ENCODE measurements at places on chromosomes 1 and 21.
A peak's percentile ranks its signal among the peaks of the same experiment; 100 is the strongest.

DNA sequence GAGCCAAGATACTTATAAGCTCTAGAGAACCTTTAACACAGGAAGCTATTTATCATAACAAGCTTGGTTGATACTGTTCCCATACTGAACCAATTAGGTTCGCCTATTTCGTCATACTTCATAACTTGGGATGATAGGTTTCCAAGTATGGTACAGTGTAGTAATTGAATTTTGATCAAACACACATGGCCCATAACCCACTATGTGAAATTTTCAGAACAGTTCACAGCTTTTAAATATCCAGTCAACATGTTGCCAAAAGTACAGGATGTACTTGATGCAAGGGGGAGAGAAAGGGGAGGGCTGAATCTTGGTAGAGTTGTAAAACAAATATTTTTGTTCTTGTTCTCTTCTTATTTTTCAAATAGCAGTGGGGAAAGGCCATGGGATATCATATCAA lies 86.6 kb downstream of the TM2D1 start:
- DNase-seq: no peak

GRCh38 chr1:85502625-85503083 lies 37.7 kb upstream of the DDAH1 start:
- DNase-seq: peak; percentile 49

DNA sequence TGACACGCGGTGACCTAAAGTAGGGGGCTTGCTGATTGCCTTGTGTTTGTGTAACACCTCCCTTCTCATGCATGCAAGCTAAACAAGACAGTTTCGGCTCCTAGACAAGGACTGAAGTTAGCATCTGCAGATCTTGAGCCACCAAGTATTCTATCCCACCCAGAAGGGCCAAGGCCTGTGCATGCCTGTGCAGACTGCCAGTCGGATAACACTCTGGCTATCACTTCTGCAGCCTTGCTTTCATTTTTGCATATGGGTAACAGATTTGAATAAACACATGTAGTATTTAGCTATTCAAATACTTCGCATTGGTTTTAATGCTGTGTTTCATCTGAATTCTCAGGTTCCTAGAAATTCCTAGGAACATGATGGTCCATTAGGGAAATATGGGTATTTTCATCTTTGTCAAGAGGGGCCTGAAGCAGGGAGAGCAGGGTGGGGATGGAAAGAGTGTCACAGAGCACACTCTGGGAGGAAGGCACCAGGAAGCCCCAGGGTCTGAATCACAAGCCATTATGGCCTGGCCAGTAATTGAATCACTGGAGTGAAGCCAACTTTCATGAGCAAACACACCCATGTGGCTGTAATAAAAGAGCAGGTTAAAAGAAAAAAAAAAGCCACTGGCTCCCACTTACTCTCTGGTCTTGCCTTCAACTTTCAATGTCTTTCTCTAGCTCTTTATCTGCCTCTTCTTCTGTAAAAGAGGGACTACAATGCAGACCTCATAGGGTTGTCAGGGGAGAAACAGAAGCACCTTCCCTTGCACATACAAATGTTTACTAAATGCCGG lies 28.3 kb downstream of the GADD45A start:
- peak; percentile 43 for DNase-seq

DNA sequence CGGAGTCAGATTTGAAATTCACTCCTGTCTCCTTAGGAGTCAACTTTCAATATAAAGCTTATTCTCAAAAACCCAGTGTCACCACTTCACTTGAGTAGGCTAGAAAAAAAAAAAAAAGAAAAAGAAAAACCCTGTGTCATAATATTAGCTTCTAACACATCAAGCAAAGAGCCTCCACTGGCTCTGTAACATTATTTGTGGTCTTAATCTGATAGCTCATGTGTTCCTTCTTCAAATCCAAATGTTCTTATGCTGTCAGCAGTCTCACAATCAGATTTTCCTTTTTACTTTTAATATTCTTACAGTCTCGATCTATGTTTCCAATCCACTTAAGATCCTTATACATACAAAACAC lies 26.1 kb upstream of the PSMG1 start:
- DNase-seq: no peak

GRCh38 chr1:208935517-208936187 lies 647.9 kb upstream of the CAMK1G start:
- peak; percentile 11 for DNase-seq

DNA sequence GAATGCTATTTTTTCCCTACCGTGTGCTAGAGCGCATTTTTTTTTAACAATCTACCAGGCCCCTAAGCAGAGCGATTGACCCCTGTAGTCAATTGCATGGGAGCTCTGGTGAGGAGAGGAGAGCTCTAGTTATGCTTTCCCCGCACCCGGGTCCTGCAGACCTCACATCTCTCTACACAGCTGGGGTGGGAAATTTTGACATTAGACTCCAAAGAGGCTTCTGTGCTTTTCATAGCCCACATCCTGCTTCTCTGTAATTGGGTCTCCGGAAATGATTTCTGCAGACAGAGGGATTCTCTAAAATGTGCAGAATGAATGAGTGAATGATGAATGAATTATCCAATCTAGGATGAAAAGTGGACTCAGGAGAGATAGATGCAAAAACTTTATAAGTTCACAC lies 41.5 kb upstream of the DUSP10 start:
- no peak for DNase-seq

DNA sequence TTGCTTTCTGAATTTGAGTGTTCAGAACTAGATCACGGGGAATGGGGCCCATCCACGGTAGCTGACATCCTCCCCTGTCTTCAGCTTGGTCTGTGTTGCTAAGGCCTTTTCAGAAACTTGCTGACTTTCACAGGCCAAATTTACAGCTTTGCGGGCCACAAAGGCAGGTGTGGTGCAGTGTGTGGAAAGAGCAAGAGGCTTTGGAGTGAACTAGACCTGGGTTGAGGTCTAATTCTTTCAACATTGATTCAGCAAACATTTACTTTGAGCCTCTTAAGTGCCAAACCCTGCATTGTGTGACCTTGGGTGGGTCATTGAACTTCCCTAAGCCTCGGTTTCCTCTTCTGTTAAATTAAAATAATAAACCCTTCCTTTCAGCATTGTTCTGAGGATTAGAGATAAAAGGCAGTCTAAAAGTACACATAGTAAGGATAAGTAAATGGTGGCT lies 24.3 kb downstream of the STPG1 start:
- DNase-seq: no peak

DNA sequence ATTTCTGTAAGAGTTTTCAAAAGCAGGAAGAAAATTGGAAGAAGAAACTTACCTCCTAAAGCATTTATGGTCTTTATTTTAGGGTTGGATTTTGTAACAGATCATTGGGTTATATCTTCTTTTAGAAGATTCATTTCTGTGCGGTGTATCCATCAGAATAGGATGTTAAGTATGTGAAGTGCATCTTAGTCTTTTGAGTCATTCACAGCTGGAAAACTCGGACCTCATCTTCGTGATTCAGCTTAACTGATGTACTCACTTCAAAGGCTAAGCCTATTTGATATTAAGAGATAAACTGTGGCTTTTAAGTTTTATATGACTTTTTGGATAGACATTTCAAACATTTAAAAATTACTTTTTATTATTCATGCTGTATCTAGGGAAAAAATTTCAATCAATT lies 56.3 kb downstream of the GIPC2 start:
- DNase-seq: no peak

GRCh38 chr1:91793189-91793588 lies 92.8 kb downstream of the TGFBR3 start:
- DNase-seq: no peak

DNA sequence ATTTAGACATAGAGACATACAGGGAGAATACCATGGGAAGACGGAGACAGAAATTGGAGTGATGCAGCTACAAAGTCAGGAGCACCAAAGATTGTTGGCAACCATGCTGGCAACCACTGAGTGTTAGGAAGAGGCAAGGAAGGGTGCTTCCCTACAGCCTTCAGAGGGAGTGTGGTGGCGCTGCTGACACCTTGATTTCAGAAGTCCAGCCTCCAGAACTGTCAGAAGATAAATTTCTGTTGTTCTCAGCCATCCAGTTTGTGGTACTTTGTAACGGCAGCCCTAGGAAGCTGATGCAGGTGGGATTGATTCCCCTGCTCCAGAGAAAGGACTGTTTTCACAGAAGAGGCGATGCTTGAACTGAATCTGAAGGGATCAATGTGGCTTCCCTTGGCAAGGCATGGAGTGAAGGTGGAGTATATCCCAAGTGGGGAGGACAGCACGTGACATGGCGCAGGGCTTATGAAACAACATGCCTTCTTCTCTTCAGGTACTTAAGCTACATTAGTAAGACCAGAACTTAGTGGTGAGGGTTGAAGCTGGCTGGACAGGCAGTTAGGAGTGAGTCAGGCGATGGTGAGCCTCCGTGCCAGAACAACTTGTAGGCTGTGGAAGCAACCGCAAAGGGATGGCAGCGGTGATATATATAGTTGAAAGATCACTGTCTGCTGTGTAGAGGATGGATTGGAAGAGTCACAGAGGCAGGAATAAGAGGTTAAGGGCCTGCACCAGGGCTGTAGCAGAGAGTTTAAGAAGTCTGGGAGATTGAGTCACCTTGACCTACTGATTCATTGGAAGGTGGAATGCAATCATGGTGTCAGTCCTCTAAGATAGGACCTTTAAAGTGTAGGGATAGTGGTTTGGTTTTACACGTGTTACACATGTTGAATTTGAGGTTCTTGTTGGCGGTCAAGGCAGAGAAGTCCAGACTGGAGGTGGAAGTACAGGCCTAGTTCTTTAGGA lies 2.1 kb downstream of the LEPR start:
- DNase-seq: no peak

- DNase-seq: no peak
Measured at GRCh38 chr1:156643778-156644092, 1.8 kb downstream of the BCAN start.

GRCh38 chr21:38440746-38441145 lies 57.5 kb downstream of the ERG start:
- DNase-seq: no peak

DNA sequence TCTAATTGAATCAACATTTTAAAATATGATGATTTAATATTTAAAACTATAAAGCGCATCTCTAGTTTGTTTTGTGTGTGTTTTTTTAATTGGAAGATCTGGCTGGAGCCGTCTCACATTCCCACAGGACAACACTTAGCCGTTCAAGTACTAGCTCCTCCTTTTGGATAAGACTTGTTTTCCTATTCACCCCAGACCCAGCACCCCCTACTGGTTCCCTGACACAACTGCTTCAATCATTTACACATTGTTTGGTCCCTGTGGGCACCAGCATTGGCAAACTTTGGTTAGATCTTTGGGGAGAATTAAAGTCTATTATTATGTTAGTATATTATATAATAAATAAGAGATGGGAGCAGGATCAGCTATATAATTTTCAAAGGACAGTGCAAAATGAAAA lies 34.5 kb downstream of the TYW3 start:
- DNase-seq: no peak

GRCh38 chr1:15364740-15365139 lies 44.9 kb upstream of the EFHD2 start:
- DNase-seq: no peak

DNA sequence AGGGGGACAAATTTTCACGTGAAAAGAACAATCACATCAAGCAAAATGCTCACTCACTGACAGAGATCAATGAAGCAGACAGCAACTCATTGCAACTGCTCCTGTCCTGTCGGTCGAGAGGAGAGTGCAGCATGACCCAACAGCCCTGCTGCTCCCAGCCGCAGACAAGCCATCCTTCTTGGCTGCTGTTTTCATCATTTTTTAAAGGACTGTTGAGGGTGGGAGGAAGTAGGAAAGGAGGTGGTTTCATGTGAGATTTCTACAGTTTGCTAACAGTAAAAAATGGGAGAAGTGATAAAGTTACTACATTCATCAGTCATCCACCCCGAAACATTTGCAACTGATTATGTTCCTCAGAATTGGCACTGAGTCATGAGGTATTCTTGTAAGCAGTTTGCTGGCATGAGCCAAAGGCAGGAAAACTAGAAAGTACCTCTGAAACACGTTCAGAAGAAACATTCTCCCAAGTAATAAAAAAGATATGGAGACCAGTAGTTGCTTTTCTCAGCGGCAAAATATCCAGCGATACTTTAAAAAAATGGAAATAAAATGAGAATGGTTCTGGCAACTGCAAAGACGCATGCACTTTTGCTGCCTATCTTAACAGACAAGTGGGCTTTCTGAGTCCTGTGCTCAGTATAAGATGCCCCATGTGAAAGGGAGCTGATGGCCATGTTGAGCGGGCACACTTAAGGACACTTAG lies 72.0 kb upstream of the CLDN14 start:
- no peak for DNase-seq

- DNase-seq: no peak
Measured at GRCh38 chr1:245074232-245074747, 80.5 kb upstream of the KIF26B start.

- DNase-seq: no peak
Measured at GRCh38 chr1:44076066-44076465, 42.6 kb upstream of the KLF17 start.

DNA sequence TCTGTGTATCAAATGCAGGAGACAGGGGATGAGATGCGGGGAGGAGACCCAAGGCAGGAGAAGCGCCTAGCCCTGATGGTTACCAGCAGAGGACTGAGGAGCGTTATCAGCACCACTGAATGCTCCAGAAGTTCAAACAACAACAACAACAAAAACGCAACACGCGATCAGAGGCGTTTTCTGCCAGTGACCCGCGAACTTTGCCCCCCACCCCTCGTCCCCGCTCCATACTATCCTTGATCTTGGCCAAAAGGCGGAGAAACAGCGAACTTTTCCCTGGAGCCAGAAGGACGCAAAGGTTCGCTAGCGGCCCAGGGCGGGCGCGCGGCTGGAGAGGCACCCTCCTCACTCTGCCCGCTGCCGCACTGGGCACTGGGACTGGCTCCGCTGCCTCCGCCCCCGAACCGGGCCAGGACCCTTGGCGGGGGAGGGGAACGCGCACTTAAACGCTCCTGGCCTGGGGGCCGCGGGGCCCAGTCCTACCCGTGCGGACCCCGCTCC lies 699 bp downstream of the ECHDC2 start:
- no peak for DNase-seq

DNA sequence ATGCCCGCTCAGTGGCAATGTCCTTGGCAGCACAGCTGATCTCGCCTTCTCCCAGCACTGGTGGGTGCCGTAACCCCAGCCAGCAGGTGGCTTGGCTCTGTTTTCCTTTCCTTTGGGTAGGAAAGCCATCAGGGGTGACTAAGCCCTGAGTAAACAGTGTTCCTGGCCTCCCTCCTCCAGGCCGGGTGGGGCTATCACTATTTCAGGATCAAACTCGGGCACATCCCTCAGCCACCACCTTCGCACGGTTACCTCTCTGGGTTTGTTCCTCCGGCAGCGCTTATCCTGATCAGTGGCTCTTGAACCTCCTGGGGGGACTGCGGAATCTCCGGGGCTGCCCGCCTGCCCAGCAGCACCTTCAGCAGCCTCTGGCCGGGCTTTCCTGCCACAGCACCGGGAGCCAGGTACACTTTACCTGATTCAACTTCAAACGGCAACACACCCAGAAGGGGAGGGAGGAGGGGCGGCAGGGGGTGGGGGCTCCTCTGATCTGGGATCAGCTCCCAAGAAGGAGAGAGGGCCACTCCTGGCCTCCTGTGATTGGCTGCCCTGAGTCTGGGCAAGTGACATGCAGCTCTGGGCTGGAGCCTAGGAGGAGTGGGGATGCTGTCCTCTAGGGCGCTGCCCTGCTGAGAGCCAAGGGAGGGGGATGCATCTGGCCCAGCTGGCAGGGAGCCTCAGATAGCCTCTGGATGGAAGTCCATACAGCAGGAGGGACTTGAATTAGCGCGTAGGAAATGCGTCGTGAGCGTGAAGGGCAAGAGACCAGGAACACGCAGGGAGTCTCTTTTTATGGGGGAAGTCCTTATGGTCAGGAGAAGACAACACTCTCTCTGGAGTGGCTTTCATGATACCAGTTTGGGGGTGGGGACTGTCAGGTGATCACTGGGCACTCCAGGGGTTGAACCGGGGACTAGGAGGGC lies at the start of gene ASCL5:
TSS of gene ASCL5 (minus strand) at position 353 of the 923 bp plus-strand sequence. CDS start 11,812 bp downstream, outside the sequence.
- DNase-seq: no peak
